ENCODE measurements at places on chromosomes 2 and 18. TPM values are rescaled to one million over a fixed set of nuclear protein-coding genes. Genes with fewer than 3 reads are reported as not detected.

DNA sequence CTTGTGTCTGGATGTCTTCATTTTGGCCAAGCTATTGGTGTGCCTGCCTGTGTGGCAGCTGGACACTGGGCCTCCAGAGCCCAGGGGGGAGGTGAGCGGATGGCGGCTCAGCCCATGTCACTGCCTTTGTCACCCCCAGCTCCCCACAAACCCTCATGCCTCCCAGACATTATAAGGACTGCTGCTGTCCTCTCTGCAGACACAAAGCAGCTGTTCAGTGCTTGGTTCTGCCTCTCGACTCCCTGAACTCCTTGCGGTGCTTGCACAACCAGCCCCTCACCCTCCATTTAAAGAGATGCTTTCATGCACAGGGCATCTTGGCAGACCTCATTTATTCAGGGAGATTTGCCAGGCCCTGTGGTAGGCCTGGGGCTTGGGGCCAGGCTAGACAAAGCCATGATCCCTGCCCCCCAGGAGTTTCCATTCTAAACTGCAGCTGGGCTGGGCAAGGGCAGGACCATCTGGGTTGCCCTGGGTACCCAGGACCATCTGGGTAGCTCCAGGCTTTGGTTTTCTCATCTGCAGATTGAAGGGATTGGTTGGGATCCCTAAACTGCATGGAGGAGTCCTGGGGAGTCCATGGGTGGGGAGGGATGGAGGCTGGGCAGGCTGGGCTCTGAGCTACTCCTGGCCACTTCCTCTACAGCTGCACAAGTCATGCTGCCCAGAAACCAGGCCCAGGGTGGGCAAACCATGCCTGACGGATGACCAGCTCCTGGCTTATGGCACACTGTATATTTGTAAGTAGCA lies 168.5 kb downstream of the CELF4 start:
- peak; percentile 78 for DNase-seq
- H3K36me3 ChIP-seq, result no peaks in the 10 kb centered on the region
- H3K27ac ChIP-seq, result no peak overlapping the region
- H3K4me3 ChIP-seq, result no peak overlapping the region
- H3K4me1 ChIP-seq, result peaks cover 5% of the 10 kb centered on the region

- DNase-seq, result no peak
- H3K27me3 ChIP-seq, result no peaks in the 10 kb centered on the region
- no peak overlapping the region for H3K4me3 ChIP-seq
- no peaks in the 10 kb centered on the region for H3K36me3 ChIP-seq
- H3K27ac ChIP-seq, result no peak overlapping the region
These were observed 22.5 kb upstream of the SALL3 start for GRCh38 chr18:78957140-78957539.

DNA sequence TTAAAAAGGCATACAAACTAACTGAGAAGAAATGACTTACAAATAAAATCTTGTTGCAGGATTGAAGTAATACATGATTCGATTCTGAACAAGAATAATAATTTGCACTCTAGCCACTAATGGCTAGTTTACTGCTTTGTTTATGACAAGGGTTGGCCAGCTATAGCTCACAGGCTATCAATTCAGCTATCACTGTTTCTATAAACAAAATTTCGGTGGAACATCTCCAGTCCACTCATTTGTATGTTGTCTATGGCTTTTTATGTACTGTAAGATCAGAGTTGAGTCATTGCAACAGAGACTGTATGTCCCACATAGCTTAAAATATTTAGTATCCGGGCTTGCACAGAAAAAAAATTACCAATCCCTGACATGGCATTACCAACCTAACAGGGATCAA lies 543.7 kb upstream of the CNTNAP5 start:
- no peak overlapping the region for H3K27ac ChIP-seq
- no peaks in the 10 kb centered on the region for H3K4me1 ChIP-seq
- no peak for DNase-seq
- no peaks in the 10 kb centered on the region for H3K27me3 ChIP-seq
- H3K4me3 ChIP-seq, result no peak overlapping the region
- H3K36me3 ChIP-seq, result no peaks in the 10 kb centered on the region

- H3K4me3 ChIP-seq, result no peak overlapping the region
- no peak overlapping the region for H3K27ac ChIP-seq
- no peaks in the 10 kb centered on the region for H3K36me3 ChIP-seq
- peaks cover 58% of the 10 kb centered on the region for H3K4me1 ChIP-seq
These were observed 94.3 kb upstream of the KLF7 start for GRCh38 chr2:207260021-207260420.

GRCh38 chr2:231554748-231555545 lies 24.7 kb upstream of the NMUR1 start:
- peak overlapping the region; percentile 59 for H3K4me3 ChIP-seq
- H3K27me3 ChIP-seq, result no peaks in the 10 kb centered on the region
- H3K36me3 ChIP-seq, result no peaks in the 10 kb centered on the region
- peak overlapping the region; percentile 39 for H3K27ac ChIP-seq
- peak; percentile 72 for DNase-seq

The PLGLB2 gene
- 3.2 TPM for total RNA-seq

DNA sequence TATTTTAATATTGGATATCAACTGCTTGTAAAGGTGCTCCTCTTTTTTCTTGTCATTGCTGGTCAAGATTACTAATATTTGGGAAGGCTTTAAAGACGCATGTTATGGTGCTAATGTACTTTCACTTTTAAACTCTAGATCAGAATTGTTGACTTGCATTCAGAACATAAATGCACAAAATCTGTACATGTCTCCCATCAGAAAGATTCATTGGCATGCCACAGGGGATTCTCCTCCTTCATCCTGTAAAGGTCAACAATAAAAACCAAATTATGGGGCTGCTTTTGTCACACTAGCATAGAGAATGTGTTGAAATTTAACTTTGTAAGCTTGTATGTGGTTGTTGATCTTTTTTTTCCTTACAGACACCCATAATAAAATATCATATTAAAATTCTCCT lies 38.2 kb downstream of the COL3A1 start:
- peaks cover 8% of the 10 kb centered on the region for H3K4me1 ChIP-seq
- H3K27me3 ChIP-seq, result no peaks in the 10 kb centered on the region
- no peak overlapping the region for H3K27ac ChIP-seq

GRCh38 chr2:201996006-201996405 lies 37.6 kb upstream of the FZD7 start:
- H3K4me1 ChIP-seq, result no peaks in the 10 kb centered on the region
- DNase-seq, result no peak
- no peak overlapping the region for H3K4me3 ChIP-seq
- H3K27ac ChIP-seq, result no peak overlapping the region
- H3K27me3 ChIP-seq, result no peaks in the 10 kb centered on the region

DNA sequence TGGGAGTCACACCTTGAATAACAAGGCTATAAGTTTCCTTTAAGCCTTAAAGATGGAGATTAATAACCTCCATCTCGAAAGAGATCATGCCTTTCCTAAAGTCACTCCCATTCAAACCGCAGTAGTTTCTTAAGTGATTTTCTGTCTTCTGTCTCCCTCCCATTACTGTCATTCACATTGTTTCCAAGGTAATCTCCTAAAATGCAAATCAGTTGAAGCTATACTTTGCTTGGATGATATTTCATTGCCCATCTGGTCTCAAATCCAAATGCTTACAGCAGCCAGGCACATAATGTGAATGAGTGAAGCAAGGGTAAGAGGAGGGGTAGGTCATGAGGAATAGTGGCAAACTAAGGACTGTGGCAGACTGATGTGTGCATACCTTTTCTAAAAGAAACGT lies 116.4 kb downstream of the CCDC141 start:
- no peak for DNase-seq
- H3K4me1 ChIP-seq, result no peaks in the 10 kb centered on the region
- H3K27ac ChIP-seq, result no peak overlapping the region
- H3K27me3 ChIP-seq, result no peaks in the 10 kb centered on the region
- H3K4me3 ChIP-seq, result no peak overlapping the region

GRCh38 chr18:8298186-8298585 lies 311.1 kb upstream of the RAB12 start:
- H3K4me3 ChIP-seq, result no peak overlapping the region
- no peaks in the 10 kb centered on the region for H3K27me3 ChIP-seq
- H3K27ac ChIP-seq, result no peak overlapping the region
- H3K4me1 ChIP-seq, result peaks cover 7% of the 10 kb centered on the region
- no peak for DNase-seq

The CHST9 gene
- total RNA-seq, result not detected

The WDR54 gene
- 21.2 TPM for total RNA-seq

The FAM237A gene
- total RNA-seq, result not detected

- no peak overlapping the region for H3K27ac ChIP-seq
- H3K36me3 ChIP-seq, result peaks cover 13% of the 10 kb centered on the region
- peaks cover 17% of the 10 kb centered on the region for H3K4me1 ChIP-seq
- H3K4me3 ChIP-seq, result no peak overlapping the region
- H3K27me3 ChIP-seq, result no peaks in the 10 kb centered on the region
These were observed 1.2 kb downstream of the PJVK start for GRCh38 chr2:178452334-178452733.

The STARD6 gene
- total RNA-seq, result not detected

DNA sequence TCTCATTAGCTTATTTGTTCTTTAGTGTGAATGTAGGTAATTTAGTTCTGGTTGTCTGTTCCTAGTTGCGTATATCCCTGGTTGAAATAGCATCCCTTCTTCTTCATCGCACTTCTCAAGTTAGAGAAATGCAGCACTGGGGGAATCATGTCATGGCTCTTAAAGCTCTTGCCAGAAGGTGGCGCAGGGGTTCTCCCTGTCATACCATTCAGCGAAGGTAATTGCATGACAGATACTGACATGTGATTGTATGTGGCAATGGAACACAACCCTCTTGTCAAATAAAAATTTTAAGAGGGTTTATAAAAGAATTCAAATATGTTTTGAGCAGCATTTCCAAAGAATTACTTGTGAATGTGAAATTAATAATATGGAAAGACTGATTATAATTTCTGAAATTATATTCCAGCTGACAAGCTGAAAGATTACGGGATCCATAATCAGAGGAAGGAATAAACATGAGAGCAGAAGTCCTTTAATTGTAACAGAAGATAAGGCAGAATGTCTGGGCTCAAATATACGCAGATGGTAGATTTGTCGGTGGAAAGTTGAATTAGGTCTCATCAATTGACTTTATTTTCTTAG lies 411.7 kb downstream of the DSEL start:
- no peak for DNase-seq
- H3K4me1 ChIP-seq, result no peaks in the 10 kb centered on the region
- H3K27me3 ChIP-seq, result no peaks in the 10 kb centered on the region
- H3K4me3 ChIP-seq, result no peak overlapping the region

- H3K36me3 ChIP-seq, result peaks cover 6% of the 10 kb centered on the region
- DNase-seq, result no peak
- H3K4me1 ChIP-seq, result peaks cover 18% of the 10 kb centered on the region
- no peaks in the 10 kb centered on the region for H3K27me3 ChIP-seq
These were observed 2.1 kb downstream of the CTDP1 start for GRCh38 chr18:79681484-79682387.

- H3K4me1 ChIP-seq, result no peaks in the 10 kb centered on the region
- no peak overlapping the region for H3K27ac ChIP-seq
- no peaks in the 10 kb centered on the region for H3K27me3 ChIP-seq
- no peaks in the 10 kb centered on the region for H3K36me3 ChIP-seq
- DNase-seq, result no peak
These were observed 1293.9 kb upstream of the LRRTM1 start for GRCh38 chr2:81598453-81598852.

The SNTG2 gene
- 2.1 TPM for total RNA-seq

The ITPRID2 gene
- 99.6 TPM for total RNA-seq

The DNMT3A gene
- 18.5 TPM for total RNA-seq

GRCh38 chr2:210268281-210268680 lies 43.0 kb upstream of the ACADL start:
- H3K4me3 ChIP-seq, result no peak overlapping the region
- H3K36me3 ChIP-seq, result no peaks in the 10 kb centered on the region
- H3K4me1 ChIP-seq, result no peaks in the 10 kb centered on the region
- no peak overlapping the region for H3K27ac ChIP-seq
- no peak for DNase-seq

The GNAL gene
- 0.59 TPM for total RNA-seq

DNA sequence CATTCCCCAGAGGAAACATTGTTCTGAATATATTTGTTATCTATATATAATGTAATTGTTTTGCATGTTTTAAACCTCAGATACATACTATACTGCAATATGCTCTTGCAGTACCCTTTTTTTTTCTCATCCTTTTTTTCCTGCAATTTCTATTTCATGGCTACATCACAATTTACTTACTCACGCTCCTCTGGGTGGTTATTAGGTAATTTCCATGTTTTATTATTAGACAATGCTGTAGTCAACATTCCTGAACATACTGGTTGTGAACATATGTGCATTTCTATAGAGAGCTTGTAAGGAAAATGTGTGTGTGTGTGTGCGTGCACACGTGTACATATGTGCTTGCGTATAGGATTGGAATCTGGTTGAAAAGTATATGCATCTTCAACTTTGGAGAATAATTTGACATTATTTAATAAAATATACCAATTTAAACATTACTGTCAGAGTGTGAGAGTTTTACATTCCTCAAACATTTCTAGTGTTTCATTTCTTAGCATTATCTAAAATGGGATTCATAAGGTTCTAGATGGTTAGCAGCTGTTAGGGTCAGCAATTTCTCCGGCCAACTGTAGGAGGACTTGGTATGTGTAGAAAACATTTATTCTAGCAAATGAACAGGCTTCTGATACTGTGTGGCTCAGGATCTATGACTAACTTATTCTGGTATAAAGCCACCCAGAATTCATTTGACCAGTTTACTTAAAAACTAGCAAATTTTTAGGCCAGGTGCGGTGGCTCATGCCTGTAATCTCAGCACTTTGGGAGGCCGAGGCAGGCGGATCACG lies 22.4 kb downstream of the NCOA1 start:
- H3K4me3 ChIP-seq, result no peak overlapping the region
- DNase-seq, result no peak
- H3K27me3 ChIP-seq, result no peaks in the 10 kb centered on the region
- no peak overlapping the region for H3K27ac ChIP-seq

GRCh38 chr2:195687320-195688086 lies 30.5 kb downstream of the SLC39A10 start:
- H3K4me3 ChIP-seq, result no peak overlapping the region
- peaks cover 16% of the 10 kb centered on the region for H3K36me3 ChIP-seq
- H3K27ac ChIP-seq, result no peak overlapping the region
- DNase-seq, result no peak
- no peaks in the 10 kb centered on the region for H3K27me3 ChIP-seq

- peak overlapping the region; percentile 61 for H3K27ac ChIP-seq
- H3K4me1 ChIP-seq, result peaks cover 36% of the 10 kb centered on the region
- H3K36me3 ChIP-seq, result no peaks in the 10 kb centered on the region
- peak; percentile 68 for DNase-seq
- H3K4me3 ChIP-seq, result no peak overlapping the region
These were observed 194.1 kb upstream of the GLI2 start for GRCh38 chr2:120541553-120541932.

The REG3G gene
- total RNA-seq, result not detected
